ENCODE measurements at places on chromosomes 5 and 9.

DNA sequence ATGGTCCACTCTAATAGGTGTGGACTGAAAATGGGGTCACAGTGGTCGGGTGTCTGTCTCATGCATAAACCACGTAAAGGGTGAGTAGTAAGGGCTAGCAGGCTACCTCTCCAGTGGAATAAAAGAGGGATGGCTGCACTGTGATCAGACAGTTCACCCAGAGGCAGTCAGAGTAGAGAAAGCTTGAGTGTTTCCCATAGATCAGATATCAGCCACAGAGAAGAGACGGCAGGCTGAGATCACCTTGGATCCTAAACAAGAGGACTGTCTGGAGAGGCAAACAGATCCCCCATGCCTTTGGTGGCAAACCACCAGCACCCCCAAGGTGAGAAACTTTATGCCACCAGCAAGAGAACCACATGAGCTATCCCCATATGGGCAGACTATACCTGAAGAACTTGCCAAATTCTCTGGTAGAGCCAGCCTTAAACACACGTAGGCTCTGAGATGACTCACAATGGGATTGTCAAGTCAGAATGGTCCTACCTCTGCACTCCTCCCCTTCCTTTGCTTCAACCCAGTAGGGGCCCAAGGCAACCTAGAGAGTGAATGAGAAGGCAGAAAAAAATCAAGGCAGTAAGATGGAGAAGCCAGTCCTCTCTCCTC lies 205.2 kb upstream of the MAP3K1 start:
- no peak for DNase-seq

DNA sequence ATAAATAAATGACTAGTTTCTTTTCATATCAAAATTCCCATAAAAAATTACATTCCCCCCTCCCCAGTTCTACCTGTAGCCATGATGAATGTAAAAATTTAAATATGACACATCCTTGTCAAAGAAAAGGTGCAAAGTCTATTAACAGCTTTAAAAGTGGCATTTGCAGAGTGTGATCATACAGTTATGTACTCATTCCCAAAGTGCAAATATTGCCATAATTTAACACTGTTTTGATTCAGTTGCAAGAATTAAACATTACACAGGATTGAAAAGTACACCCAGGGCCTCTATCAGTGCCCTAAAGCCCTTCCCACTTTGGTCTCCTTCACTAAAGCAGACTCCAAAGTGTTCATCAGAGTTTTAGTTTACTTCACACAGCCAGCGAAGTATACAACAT lies 51.8 kb downstream of the RNF145 start:
- no peak for DNase-seq

DNA sequence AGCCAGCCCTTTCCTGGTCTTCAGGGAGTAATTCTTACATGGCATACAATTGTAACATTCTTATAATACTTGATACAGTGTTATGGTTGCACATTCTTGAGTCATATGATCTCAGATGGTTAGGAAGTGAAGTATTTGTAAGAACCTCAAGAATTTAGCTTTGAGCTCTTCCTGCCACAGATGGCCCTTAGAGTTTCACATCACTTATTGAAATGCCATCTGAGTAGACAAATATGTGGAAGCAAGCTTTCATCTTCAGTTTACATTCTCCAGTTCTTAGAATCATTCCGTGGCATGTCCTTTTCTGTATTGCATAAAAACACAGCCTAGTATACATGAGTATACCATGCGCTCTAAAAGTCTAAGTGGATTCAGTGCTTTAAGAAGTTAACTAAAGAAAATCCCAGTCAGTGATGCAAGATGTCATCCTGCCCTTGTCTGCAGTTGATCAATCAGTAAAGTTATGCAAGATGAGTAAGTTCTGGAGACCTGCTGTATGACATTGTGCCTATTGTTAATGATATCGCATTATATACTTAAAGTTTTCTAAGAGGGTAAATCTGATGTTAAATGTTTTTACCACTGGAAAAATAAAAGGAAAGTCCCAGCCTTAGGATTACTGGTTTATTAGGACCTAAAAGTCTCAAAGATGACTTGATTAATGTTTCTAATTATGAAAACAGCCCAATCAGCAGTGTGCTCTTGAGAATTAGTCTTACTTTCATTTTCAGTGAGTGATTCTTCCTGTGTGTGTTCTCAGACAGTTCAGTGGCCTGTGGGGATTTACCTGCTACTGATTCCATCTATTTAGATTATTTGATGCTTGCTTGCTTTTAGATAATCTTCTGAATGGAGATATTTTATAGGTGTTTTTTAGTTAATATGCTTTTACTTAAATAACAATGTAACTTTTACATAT lies 29.4 kb downstream of the RHOBTB3 start:
- DNase-seq = no peak

- DNase-seq = no peak
Measured at GRCh38 chr9:121299467-121300282, 31.7 kb downstream of the GSN start.

- DNase-seq = no peak
Measured at GRCh38 chr5:2269656-2270055, 386.9 kb upstream of the IRX4 start.

DNA sequence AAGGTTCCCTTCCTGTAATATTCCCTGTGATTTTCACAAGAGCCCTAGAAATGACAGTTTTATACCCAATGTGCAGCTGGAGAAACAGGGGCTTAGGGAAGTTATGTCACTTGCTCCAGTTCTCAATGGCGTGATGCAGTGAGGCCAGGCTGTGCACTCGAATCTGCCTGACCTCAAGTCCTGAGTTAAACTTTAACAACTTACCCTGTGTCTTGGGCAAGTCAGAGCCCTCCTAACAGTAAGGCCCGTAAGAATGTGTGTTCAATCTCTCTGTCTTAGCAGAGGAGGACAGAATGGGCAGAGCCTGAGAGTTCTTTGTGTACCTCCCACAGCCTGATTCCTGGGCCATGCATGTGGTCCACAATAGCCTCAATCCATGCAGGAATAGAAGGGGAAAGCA lies 181.1 kb downstream of the TRIM32 start:
- DNase-seq = no peak

GRCh38 chr5:131450941-131451340 lies 184.1 kb downstream of the RAPGEF6 start:
- DNase-seq = no peak

DNA sequence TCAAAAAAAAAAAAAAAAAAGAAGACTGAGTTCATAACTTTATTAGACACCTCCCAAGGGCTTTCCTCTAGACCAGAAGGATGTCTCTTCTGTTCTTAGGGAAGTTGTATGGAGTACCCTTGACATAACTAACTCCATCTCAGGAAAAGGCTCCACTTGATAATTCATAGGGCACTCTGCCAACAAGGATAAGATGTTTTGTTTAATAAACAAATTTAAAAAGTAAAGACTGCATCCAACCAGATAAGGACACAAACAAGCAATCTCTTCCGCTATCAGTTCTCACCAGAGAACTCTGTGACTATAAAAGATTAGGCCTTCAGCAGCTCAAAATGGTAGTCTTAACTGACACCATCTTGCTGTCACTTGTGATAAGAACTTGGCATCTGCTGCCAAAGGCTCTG lies 65.8 kb downstream of the SFXN1 start:
- DNase-seq = no peak

DNA sequence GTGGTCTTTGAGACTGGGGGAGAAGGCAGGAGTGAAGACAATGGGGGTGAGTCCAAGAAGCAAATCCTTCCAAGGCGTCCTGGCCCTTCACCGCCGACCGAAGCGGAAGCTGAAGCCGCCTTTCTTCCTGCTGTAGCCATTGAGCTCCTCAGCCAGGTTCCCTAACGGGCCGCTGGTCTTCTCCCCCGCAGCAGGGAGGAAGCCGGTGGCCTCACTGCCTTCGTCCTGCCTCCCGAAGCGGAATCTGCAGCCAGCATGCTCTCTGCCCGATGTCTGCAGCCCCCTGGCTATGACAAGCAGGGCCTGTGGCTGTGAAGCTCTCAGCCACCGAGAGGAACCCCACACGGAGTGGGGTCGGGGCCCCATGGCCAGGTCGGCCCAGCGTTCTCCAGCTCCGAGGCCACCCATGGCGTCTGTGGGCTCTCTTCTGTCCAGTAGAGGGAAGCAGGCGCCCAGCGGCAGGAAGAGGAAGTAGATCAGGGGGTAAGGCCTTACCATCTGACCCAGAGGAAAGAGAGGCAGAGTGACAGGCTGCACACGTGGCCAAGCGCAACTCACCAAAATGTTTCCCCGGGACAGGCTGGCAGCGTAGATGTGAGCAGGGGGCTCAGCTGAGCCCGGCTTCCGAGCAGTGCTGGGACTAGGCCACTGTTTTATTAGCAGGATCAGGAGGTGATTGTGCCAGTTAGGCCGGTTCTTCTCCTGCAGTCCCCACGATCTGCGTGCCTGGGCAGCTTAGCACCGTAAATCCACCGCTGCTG lies 3.1 kb downstream of the QRFP start:
- DNase-seq = no peak

- DNase-seq = peak; percentile 3
Measured at GRCh38 chr5:43555895-43556606, 826 bp downstream of the PAIP1 start.

- no peak for DNase-seq
Measured at GRCh38 chr9:69785757-69786156, 25.9 kb upstream of the PTAR1 start.

- no peak for DNase-seq
Measured at GRCh38 chr9:77881111-77881510, 150.5 kb downstream of the GNAQ start.

GRCh38 chr5:172648013-172648381 lies 6.9 kb downstream of the NEURL1B start:
- DNase-seq = no peak

DNA sequence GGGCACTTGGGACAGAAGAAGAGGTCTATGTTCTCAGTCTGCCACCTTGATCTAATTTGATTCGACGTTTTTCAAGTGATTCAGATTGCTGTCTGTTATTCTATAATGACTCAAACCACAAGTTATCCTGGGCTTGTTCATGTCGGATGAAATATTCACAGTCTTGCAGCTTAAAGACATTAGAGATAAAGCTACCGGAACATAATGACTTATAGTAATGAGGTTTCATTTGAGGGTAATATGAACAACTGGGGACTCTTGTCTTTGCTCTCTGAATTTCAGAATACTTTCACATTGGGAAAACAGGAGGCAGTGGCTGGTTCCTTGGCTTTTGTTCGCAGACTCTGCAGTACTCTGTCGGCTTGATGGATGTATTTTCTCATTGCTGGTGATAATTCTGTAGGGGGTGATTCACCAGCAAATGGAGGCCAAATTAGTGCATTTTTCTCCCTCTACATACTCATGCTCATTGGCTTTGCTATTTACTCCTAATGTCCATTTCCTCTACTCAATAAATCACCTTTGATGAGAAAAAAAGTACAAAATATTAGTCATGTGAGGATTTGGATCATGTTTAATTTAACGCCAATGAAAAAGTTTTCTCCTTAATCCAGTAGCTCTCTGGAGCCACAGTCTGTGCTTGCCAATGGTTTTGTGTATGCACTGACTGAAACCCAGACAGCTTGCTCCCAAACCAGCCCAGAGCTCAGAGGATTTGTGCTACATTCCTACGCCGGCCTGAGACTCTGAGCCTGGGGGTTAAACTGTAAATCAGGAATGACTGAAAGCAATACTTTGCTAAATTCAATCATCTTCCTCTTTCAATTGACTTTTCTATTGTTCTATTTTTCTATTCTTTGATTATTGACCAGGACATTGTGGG lies 154.7 kb upstream of the ANKH start:
- DNase-seq = no peak

GRCh38 chr9:33114746-33115145 lies 38.3 kb upstream of the SMU1 start:
- no peak for DNase-seq

GRCh38 chr9:126956917-126957686 lies 42.5 kb downstream of the RALGPS1 start:
- DNase-seq = no peak

GRCh38 chr5:8434501-8434900 lies 565.6 kb downstream of the MTRR start:
- no peak for DNase-seq

- DNase-seq = no peak
Measured at GRCh38 chr5:74275171-74275992, 365.1 kb downstream of the ENC1 start.

DNA sequence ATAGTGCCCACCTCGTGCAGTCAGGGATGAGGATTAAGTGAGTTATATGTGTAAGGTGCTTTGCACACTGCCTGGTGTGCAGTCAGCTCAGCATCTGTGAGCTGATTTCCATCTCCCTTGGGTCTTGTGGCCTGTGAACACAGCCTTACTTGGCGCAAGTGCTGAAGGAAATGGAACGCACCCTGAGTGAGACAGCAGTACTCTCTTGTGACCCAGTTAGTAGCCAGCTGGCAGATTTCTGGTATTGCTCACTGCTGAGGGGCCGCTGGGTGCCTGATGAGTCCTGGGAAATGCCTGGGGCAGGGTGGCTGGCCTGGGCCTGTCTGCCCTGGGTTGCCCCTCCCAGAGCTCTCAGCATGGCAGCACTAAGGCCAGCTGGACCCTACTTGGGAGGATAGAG lies 90.9 kb upstream of the BOD1 start:
- peak; percentile 64 for DNase-seq

DNA sequence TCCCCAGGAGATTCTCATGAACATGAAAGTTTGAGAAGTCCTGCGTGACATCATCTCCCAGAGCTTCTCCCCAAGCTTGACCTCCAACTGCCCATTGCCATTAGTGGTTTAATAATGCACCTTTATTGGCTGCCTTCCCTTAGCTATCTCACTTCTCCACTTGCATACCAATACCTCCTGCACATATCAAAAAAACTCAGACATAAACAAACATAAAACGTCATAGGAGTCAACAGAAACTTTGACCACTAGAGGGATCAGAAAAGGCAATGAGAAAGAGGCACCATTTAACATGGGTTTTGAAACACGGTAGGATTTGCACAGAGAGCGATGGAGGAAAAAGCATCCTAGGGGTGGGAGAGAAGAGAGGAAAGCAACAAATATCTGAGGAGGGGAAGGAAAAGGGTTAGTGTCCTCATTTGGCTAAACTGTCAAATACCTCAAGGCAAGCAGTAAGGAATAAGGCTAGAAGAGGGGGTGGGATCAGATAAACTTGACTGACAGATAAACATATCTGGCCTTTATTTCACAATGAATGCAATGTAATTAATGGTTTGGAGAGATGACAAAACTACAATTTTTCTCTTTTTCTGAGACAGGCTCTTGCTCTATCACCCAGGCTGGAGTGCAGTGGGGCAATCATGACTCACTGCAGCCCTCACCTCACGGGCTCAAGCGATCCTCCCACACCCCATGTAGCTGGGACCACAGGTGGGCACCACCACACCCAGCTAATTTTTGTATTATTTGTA lies 27.0 kb downstream of the GNAQ start:
- DNase-seq = no peak

DNA sequence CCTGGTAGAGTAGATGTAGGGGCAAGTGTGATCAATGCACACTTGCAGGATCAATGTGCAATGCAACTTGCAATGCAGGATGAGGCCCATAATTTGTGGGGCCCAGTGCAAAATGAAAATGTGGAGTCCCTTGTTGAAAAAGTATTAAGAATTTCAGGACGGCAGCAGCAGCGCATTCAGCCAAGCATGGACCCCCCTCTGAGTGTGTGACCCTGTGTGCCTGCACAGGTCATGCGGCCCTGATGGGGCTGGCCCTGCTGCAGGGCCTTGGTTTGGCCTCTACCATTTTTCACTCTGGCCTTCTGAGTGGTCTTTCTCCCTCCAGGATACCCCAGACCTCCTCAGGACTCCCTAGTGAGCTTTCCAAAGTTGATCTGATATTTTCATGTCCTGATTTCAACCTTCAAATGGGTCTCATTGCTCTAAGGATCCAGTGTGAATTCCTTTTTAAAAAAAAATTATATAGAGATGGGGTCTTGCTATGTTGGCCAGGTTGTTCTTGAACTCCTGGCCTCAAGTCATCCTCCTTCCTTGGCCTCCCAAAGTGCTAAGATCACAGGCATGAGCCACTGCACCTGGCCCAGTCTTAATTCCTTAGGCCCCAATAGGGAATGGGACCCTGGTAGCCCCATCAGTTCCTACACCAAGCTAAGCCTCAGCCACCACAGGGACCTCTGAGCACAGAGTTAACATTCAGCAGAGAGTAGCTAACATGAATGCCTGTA lies 4.3 kb downstream of the ERGIC1 start:
- no peak for DNase-seq
